CD4-positive, alpha-beta memory T cell (primary cell): ENCODE measurements at places on chromosomes 3 and 15. TPM values are rescaled to one million over a fixed set of nuclear protein-coding genes. Genes with fewer than 3 reads are reported as not detected.

DNA sequence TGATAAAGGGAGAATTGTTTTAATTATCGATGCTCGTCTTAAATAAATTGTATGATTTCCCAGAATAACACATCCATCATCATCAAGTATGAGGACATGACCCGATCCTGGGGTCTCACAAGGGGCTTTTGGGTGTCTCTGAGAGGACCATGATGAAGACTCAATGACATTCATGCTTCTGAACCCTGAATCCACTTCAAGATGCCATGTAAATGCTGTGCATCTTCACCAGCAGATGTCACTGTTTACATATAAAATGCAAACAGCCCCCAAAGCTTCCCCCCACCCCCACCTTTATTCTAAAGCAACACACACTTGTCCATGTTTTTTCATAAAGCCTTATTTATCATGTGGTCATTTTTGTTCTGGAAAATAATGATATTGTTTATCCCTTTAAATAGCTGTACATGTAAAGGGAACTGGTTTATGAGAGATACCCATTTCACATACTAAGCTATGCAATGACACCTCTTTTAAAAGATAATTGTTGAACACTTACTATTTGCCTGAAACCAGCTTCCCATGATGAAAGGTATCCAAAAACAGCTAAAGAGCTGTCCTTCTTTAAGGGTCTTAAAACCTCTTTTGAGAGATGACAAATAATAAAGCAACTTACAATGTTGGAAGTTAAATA is 69.7 kb upstream of the UBE3A start:
- no peak for DNase-seq

GALNT15 gene
- not detected for total RNA-seq

GOLGA8O gene
- 1.00 TPM for total RNA-seq

- DNase-seq = no peak
Observed at GRCh38 chr3:99683465-99683864, 45.1 kb downstream of the COL8A1 start.

REC114 gene
- total RNA-seq = not detected

- DNase-seq = no peak
Observed at GRCh38 chr15:90460142-90460824, 69.4 kb upstream of the CRTC3 start.

DNAH1 gene
- 45.1 TPM for total RNA-seq

- no peak for DNase-seq
Observed at GRCh38 chr3:72171946-72172345, 387.0 kb upstream of the PROK2 start.

DNA sequence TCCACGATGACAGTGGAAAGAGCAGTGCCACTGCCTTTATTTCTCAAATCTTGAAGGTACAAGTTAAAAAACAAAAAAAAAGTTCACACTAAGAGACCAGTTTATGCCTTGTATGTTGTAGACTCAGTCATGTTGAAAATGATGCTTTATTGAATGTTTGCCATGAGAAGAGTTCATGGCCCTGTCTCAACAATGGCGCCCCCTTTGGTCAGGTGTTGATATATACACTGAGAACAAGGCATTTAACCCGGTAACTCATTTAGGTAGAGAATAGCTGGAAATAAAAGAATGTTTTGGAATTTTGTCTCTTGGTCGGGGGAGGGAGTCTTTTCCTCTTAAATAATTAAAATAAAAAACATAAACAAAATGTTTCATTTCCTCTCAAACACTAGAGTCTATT is 145.6 kb upstream of the SLC2A2 start:
- DNase-seq = no peak

- DNase-seq = no peak
Observed at GRCh38 chr3:133926736-133927539, 31.3 kb upstream of the RAB6B start.

DNA sequence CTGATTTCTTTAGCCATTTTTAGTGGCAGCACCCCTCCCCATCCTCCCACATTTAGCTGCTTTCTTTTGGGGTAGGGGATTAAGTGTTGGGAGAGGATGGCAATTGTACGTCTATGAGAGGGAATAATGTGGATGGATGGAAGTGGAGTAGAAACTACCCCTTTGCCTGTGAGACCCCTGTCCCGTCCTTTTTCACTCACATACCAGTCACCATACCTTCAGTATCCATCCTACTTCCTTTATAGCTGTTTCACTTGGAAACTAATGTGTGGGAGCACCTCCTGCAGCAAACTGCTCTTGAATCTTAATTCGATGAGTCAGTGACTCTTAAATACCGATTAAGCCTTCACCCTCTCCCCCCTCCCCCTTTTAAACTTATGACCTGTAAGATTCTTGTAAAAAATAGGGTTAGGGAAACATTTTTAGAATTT is 730 bp downstream of the SPRED1 start:
- no peak for DNase-seq

DNA sequence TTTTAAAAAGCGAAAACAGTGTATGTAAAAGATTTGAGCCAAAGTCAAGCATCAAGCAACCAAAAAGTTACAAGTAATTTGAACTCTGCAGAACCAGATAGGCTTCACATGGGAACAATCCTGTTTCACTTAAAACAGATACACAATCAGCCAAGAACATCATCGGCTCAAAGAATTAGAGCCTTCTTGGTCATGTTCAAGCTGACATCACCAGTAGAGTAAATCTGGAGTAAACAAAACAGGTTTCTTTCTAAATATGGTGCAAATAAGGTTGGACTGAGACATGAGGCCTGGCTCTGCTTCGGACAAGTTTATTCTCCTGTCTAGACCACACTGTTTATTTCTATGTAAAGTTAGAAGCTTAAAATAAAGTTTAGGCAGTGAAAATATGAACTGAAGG is 116.0 kb downstream of the GMNC start:
- DNase-seq = no peak

DNA sequence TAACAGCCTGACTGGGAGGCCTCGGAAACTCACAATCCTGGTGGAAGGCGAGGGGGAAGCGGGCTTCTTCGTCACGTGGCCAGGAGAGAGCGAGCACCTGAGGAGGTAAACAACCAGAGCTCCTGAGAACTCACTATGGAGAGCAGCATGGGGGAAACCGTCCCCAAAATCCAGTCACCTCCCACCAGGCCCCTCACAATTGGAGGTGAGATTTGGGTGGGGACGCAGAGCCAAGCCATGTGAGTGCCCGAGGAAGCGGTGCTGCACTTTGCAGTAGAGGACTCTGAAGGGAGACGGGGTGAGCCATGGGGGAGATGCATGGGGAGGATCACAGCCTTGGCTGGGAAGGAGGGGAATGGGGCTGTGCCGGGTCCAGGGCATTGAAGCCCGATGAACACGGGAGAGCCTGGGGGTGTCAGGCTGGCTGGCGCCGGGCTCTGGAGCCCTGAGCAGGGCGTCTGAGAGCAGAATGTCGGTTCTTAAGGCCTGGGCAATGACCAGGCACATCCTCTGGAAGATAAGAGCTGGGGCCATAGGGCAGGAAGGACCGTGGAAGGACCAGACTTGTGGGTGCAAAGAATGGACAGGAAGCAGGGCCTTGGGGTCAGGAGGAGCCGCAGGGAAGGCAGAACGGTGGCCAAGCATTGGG is 117.7 kb downstream of the GABRG3 start:
- DNase-seq = no peak

- DNase-seq = no peak
Observed at GRCh38 chr3:190558796-190559195, 44.9 kb downstream of the IL1RAP start.

GRCh38 chr3:138019281-138020069 is 9.5 kb downstream of the CLDN18 start:
- no peak for DNase-seq

- DNase-seq = no peak
Observed at GRCh38 chr15:61921093-61921492, 139.2 kb downstream of the VPS13C start.

DNA sequence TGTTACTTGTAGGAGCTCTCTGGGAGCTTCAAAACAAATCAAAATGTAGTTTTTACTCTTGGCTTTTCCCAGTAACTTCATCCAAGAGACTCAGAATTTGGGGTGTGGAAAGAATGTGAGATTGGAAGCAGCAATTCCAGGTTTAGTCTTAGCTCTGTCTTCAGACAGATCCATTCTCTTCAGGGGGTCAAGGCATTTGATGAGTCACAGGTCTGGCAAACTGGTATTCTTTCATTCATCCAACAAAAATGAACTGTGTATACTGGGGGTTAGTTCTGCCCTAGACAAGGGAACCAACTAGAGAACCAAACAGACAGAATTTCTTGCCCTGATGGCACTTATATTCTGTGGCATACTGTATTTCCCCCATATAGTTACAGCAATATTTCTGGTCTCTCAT is 36.3 kb upstream of the CADPS start:
- DNase-seq = no peak

DNA sequence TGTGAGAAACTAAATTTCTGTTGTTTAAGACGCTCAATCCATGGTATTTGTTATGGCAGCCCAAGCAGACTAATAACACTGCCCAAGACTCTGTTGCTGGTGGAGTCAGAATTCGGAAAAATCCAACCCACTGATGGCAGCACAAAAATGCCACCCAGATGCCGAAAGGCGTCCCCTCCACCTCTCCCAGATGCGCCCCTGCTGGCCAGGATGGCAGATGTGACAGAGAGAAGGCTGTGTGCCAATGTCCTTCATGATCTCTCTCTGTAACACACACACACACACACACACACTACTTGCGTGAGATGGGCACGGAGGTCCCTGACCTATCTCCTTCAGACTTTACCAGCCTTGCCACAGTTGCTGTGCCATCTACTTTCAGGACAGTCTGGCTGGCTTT is 10.9 kb upstream of the LYSMD4 start:
- no peak for DNase-seq

LMAN1L gene
- 0.23 TPM for total RNA-seq

DNA sequence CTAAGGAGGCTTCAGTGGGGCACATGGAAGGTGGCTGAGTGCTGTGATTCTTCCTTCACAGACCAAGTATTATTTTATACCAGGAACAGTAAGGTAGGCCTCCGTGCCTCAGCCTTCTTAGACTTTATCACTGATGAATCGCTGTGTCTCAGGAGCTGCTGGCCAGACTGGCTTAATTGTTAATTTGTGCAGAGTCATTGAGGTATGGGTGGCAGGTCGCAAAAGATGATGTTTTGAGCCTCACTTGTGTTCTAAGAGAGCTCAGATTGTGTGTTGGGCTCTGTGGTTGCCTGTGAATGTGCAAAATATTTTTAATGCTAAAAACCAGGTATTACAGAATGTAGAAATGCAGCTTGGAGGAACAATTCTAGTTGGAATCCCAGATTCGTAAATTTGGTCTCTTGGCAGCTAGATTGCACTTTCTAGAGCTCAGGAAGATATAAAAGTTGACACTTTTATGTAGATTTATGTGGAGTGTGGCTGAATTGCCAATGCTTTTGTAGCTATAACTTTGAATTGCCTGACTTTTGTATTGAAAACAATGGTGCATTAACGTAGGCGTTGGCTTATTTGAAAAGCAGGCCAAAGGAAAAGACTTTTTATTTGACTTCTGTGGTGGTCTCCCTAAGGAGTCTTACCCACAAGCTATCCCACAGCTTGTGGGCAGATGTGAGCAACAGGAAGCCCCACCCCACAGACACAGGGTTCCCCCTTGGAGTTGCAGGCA is 53.4 kb downstream of the LARS2 start:
- DNase-seq = no peak

DNA sequence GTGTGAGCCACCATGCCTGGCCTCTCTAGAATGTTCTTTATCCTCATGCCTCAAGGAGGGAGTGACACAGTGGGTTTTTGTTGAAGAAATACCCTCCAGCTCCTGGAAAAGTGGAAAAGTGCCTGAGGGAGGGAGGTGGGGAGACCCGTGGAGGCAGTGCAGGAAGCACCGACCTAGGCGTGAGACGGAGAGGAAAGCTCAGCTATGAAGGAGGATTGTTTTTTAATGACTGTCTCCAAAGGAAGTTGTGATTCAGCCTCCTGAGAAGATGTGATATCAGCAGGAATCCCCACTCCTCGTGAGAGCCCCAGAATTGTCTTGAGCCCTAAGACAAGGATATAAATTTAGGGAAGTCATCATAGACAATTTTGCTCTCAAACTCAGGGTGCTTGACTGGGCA is 21.7 kb downstream of the RPLP1 start:
- no peak for DNase-seq

DNA sequence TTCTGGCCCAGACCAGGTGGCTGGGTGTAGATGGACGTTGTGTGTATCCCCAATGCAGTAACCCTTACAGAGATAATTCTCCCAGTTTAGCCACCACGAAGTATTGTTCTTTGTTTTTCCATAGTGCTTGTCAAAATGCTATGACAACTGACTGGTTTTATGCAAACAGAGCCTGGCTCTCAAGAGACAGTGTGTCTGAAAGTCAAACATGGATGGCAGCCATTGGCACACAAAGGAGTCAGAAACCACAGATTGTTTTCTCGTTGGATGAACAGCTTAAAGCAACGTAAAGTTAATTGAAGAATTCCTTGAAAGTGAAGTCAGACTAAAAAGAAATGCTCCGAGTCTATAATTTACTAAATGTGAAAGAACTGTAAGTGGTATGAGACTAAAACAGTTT is 91.2 kb downstream of the FILIP1L start:
- no peak for DNase-seq

CFAP91 gene
- total RNA-seq = not detected

FAM81A gene
- total RNA-seq = not detected

DNA sequence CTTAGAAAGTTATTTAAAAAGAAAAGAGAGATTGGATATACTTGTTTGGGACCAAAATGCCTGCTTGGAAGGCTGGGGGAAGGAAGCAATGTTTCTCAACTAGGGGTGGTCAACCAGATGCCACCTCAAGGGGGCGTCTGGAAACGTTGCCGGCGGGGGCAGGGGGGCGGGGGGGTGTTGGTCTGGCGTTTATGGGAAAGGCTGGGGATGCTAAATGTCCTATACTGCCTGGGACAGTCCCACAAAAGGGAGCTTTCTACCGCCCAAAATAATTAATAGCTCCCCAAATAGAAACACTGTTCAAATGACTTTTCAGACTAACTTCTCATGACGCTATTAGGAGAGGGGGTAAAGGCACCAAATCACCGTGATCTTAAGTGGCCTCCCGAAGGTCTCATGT is 2.2 kb downstream of the POLG start:
- no peak for DNase-seq

- DNase-seq = no peak
Observed at GRCh38 chr3:131778526-131778925, 256.3 kb downstream of the CPNE4 start.

DNA sequence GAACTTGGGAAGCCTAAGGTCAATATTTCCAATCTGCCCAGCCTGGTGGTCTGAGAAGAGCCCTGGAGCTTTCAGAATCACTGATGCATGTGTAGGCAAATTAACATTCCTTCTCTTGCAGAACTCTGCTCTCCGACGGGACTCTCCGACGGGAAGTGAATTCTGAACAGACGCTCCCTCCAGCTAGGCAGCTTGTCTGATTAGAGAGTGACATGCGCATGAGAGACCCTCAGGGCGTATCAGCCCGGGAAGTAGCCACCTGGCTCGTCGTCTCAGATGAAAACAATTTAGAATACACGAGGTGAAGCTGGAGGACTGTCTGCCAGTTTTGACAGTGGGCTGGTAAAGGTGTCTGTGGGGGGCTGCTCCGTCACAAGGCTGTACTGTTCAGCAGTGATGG is 103.1 kb downstream of the DGKG start:
- no peak for DNase-seq

PYGO1 gene
- total RNA-seq = not detected

- no peak for DNase-seq
Observed at GRCh38 chr3:82824491-82824890, 1063.0 kb upstream of the GBE1 start.

- DNase-seq = no peak
Observed at GRCh38 chr3:136883967-136884720, 22.1 kb downstream of the NCK1 start.

RTP4 gene
- 7.5 TPM for total RNA-seq

GRCh38 chr3:50272911-50273688 is 4.2 kb downstream of the SEMA3B start:
- peak; percentile 83 for DNase-seq

PLA2G4D gene
- not detected for total RNA-seq
